Uterus (tissue), 4 donors: ENCODE measurements at places on chromosomes 1 and 21. TPM values are rescaled to one million over a fixed set of nuclear protein-coding genes. Genes with fewer than 3 reads are reported as not detected.

The HTR1D gene
- total RNA-seq: not detected

The POU3F1 gene
- not detected for total RNA-seq

The CRABP2 gene
- total RNA-seq: 14.3 TPM

The CCDC185 gene
- not detected for total RNA-seq

The FALEC gene
- 1.0 TPM for total RNA-seq

The BRDT gene
- 0.14 TPM for total RNA-seq

The MEX3A gene
- 0.77 TPM for total RNA-seq

The IGFN1 gene
- not detected for total RNA-seq

The RHOU gene
- total RNA-seq: 37.9 TPM

The FGR gene
- 17.9 TPM for total RNA-seq

The DTL gene
- total RNA-seq: 0.73 TPM

DNA sequence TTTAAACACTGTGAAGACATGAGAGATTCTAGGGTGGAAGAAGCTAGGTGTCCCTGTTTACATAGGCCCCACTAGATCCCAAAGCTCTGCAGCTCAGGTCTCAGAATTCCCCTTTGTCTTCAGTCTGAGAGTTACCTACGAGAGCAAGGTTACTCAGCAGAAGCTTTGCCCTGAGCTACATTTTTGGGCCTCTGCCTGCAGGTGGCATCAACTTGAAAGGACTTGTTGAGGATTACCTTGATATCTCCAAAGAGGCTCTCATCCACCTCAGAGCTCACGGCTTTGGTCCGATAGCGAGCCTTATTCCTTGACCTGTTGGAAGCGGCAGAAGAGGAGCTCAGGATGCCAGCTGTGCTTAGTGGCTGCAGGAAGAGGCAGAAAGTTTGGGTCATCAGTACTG lies 7.0 kb downstream of the CFAP45 start:
- no peaks in the 10 kb centered on the region for H3K27me3 ChIP-seq
- no peaks in the 10 kb centered on the region for H3K36me3 ChIP-seq
- no peak overlapping the region for H3K27ac ChIP-seq
- no peaks in the 10 kb centered on the region for H3K4me1 ChIP-seq
- DNase-seq: no peak

- H3K27me3 ChIP-seq: no peaks in the 10 kb centered on the region
- no peak for DNase-seq
- no peak overlapping the region for H3K4me3 ChIP-seq
- no peaks in the 10 kb centered on the region for H3K4me1 ChIP-seq
These were observed 192.9 kb upstream of the GALNT2 start for GRCh38 chr1:229874136-229874535.

DNA sequence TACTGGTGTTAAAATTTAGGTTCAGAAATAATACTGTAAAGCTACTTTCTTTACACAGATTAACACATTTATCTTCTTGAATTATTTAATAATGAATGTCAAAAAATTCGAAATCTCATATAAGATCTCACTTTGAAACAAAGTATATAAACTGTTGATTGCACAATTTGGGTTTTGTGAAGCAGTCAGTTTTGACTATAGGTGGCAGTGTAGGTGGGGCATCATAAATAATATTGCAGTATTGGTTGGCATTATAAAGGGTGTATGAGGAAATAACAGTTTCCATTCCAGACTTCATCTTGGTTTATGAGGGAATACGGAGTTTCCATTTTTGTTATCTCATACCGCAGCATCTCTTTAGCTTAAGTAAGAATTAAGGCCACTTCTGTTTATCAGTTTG lies 49.9 kb downstream of the SUCO start:
- H3K4me3 ChIP-seq: no peak overlapping the region
- no peak for DNase-seq
- no peaks in the 10 kb centered on the region for H3K36me3 ChIP-seq
- no peaks in the 10 kb centered on the region for H3K27me3 ChIP-seq
- H3K4me1 ChIP-seq: no peaks in the 10 kb centered on the region
- H3K27ac ChIP-seq: no peak overlapping the region

DNA sequence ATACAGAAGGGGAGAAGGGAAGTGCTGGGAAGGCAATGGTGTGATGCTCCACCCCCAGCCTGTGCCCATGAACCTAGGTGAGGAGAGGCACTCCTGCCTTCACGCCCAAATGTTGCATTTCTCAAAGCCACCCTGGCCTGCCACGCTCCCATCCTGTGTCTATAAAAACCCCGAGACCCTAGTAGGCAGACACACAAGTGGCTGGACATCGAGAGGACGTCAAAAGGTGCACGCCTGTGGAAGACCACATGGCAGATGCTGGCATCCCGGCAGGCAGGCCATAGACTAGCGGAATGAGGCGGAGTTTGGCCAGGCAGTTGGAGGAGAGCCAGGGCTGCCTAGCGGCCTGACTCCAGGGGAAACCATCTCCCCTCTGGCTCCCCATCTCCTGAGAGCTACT lies 1168.5 kb upstream of the ADGRL2 start:
- H3K27ac ChIP-seq: no peak overlapping the region
- H3K4me3 ChIP-seq: no peak overlapping the region
- no peak for DNase-seq
- H3K4me1 ChIP-seq: no peaks in the 10 kb centered on the region

GRCh38 chr1:200336101-200336845 lies 73.6 kb downstream of the ZNF281 start:
- H3K4me1 ChIP-seq: no peaks in the 10 kb centered on the region
- H3K4me3 ChIP-seq: no peak overlapping the region
- no peaks in the 10 kb centered on the region for H3K27me3 ChIP-seq
- no peaks in the 10 kb centered on the region for H3K36me3 ChIP-seq
- no peak for DNase-seq

DNA sequence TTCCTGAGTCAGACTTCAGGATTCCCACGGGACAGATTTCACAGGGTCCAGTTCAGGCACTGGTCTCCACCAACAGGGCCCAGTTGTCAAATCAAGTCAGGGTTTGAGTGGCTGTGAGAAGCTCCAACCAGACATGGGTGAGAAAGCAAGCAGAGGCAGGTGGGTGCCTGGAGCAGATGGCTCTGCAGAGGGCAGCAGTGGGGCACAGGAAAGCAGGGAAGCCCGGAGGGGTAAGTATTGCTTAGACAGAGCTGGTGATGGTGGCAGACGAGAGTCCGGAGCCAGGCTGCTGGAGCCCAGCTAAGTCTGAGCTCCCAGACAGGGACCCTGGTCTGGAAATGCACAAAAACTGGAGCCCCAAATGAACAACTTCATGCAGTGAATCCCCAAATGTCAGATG lies 40.4 kb downstream of the RIMS3 start:
- no peak overlapping the region for H3K27ac ChIP-seq
- no peaks in the 10 kb centered on the region for H3K36me3 ChIP-seq
- H3K4me1 ChIP-seq: no peaks in the 10 kb centered on the region
- H3K4me3 ChIP-seq: no peak overlapping the region
- DNase-seq: no peak

- H3K4me3 ChIP-seq: no peak overlapping the region
- H3K27me3 ChIP-seq: no peaks in the 10 kb centered on the region
- H3K36me3 ChIP-seq: no peaks in the 10 kb centered on the region
- peaks cover 12% of the 10 kb centered on the region for H3K4me1 ChIP-seq
- no peak for DNase-seq
These were observed 45.6 kb upstream of the RAB4A start for GRCh38 chr1:229225331-229225782.

- no peak for DNase-seq
- no peaks in the 10 kb centered on the region for H3K4me1 ChIP-seq
- no peak overlapping the region for H3K27ac ChIP-seq
- H3K27me3 ChIP-seq: no peaks in the 10 kb centered on the region
These were observed 270.3 kb downstream of the RGS7 start for GRCh38 chr1:241086686-241087085.

- H3K4me1 ChIP-seq: no peaks in the 10 kb centered on the region
- H3K36me3 ChIP-seq: no peaks in the 10 kb centered on the region
- H3K4me3 ChIP-seq: no peak overlapping the region
- H3K27ac ChIP-seq: no peak overlapping the region
These were observed 16.1 kb upstream of the PADI6 start for GRCh38 chr1:17355898-17356297.
